ENCODE measurements at places on chromosomes 12 and 14.

DNA sequence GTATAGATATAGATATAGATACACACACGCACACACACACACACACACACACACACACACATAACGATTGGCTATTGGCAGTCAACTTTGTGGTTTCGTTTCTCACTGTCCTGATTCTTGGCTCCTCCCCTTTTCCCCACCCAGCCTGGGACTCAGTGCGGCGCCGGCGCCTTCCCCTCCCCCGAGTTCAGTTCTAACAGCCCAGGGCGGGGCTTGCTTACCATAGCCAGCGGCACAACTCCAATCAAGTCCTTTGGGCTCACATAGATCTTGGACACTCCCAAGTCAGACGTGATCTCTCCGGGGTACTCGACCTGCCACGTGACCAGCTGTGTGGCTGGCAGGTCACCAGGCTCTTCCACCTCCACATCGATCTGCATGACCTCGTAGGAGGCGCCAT is 484.1 kb downstream of the GLT1D1 start:
- no peak overlapping the region for H3K27ac ChIP-seq
- no peak for DNase-seq
- H3K36me3 ChIP-seq, result no peaks in the 10 kb centered on the region
- H3K4me3 ChIP-seq, result no peak overlapping the region
- H3K27me3 ChIP-seq, result no peaks in the 10 kb centered on the region
- no peaks in the 10 kb centered on the region for H3K4me1 ChIP-seq

- H3K4me3 ChIP-seq, result no peak overlapping the region
- no peak for DNase-seq
- no peaks in the 10 kb centered on the region for H3K27me3 ChIP-seq
- H3K27ac ChIP-seq, result no peak overlapping the region
- H3K4me1 ChIP-seq, result no peaks in the 10 kb centered on the region
These were observed 284.1 kb downstream of the BTG1 start for GRCh38 chr12:91861554-91861953.

DNA sequence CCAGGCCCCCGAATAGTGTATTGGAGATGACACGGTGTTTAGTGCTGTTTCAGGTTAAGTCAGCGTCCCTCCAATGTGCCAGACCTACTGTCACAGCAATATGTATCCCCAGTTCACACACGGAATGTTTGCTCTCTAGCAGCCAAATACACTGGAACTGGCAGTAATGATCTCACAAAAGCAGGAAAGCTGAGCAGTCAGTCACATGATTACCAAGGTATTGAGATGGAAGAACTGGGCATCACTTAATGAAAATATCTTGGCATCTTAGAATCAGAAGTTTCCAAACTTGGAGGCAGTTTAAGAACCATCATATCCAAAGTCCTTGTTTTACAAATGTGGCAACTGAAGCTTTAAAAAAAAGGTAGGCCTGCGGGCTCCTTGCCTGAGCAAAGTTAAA is 23.3 kb downstream of the NINJ2 start:
- no peaks in the 10 kb centered on the region for H3K27me3 ChIP-seq
- H3K36me3 ChIP-seq, result no peaks in the 10 kb centered on the region
- DNase-seq, result no peak
- H3K4me1 ChIP-seq, result peaks cover 45% of the 10 kb centered on the region
- H3K27ac ChIP-seq, result peak overlapping the region; percentile 100
- no peak overlapping the region for H3K4me3 ChIP-seq

DNA sequence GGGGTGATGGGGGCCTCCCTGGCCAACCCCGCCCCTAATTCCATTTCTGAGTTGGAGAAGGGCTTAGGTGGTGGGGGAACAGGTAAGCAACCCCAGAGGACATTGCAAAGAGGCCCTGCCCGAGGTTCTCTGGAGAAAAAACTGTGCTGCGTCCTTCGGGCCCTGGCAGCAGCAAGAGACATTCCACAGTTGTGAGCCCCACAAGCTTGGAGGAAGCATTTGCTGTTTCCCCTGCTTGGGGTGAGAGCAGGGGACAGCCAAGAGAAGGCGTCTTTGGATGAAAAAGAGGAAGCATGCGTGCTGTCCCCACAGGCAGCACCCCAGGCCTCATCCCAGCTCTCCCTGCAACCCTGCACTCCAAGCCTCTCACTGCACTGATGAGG is 1.3 kb downstream of the BDKRB2 start:
- no peaks in the 10 kb centered on the region for H3K36me3 ChIP-seq
- no peak overlapping the region for H3K27ac ChIP-seq
- H3K27me3 ChIP-seq, result peaks cover 24% of the 10 kb centered on the region
- no peak for DNase-seq

- peaks cover 7% of the 10 kb centered on the region for H3K4me1 ChIP-seq
- H3K4me3 ChIP-seq, result no peak overlapping the region
- no peak overlapping the region for H3K27ac ChIP-seq
- H3K36me3 ChIP-seq, result no peaks in the 10 kb centered on the region
- no peak for DNase-seq
- no peaks in the 10 kb centered on the region for H3K27me3 ChIP-seq
These were observed 20.4 kb downstream of the SAV1 start for GRCh38 chr14:50647753-50648152.

- H3K27me3 ChIP-seq, result no peaks in the 10 kb centered on the region
- H3K4me1 ChIP-seq, result no peaks in the 10 kb centered on the region
- H3K4me3 ChIP-seq, result no peak overlapping the region
- no peak overlapping the region for H3K27ac ChIP-seq
- H3K36me3 ChIP-seq, result no peaks in the 10 kb centered on the region
These were observed 186.1 kb upstream of the GARIN2 start for GRCh38 chr14:67002994-67003753.

GRCh38 chr14:101535232-101535631 is 26.1 kb upstream of the DIO3 start:
- no peak overlapping the region for H3K27ac ChIP-seq
- no peaks in the 10 kb centered on the region for H3K27me3 ChIP-seq
- H3K36me3 ChIP-seq, result no peaks in the 10 kb centered on the region
- no peaks in the 10 kb centered on the region for H3K4me1 ChIP-seq
- H3K4me3 ChIP-seq, result no peak overlapping the region

DNA sequence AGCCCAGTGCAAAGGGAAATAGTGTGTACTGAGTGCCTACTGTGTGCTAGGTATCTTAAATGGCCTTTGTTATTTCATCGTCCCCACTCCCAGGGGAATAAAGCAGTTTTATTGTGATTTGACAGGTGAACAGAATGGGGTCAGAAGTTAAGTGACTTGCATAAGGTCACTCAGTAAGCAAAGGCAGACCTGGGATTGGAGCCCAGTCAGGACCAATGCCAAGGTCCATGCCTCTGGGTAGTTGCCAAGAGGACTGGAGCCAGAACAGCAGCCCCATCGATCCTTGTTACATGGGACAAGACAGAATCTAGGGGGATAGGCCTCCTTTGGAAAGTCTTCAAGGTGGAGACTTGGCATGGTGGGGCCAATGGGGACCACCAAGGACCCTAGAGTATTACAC is 227.4 kb upstream of the PWP1 start:
- H3K4me3 ChIP-seq, result no peak overlapping the region
- H3K27ac ChIP-seq, result no peak overlapping the region
- no peaks in the 10 kb centered on the region for H3K4me1 ChIP-seq
- no peaks in the 10 kb centered on the region for H3K27me3 ChIP-seq

- no peaks in the 10 kb centered on the region for H3K27me3 ChIP-seq
- peaks cover 30% of the 10 kb centered on the region for H3K4me1 ChIP-seq
- DNase-seq, result peak; percentile 58
- no peak overlapping the region for H3K4me3 ChIP-seq
- H3K27ac ChIP-seq, result peak overlapping the region; percentile 71
These were observed 64.4 kb downstream of the TTLL5 start for GRCh38 chr14:75725481-75725880.

DNA sequence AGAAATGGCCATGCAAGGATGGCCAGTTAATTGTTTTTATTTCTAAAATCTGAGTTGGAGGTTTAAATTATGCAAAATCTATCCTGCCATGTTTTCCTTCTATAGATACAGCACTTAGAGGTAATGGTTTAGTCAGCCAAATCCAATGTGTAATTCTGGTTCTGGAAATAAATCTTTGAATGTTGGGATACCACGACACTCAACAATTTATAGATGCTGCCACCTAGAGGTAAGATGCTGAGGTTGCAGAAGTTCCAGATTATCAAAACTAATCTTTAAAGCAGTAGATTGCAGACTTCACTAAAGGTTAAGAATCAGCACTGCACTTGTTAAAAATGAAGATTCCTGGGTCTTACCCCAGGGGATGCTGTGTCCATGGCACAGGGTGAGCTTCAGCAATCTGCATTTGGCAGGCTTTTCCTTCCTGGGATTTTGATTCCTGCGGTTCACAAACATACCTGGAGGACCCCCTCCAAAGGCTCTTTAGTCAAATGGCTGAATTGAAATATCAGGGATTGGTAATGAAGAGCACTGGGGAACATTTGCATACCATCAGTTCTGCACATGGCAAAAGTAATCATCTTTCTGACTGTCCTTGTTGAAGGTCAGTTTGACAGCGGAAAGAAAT is 53.4 kb upstream of the ANO4 start:
- H3K4me3 ChIP-seq, result no peak overlapping the region
- no peaks in the 10 kb centered on the region for H3K4me1 ChIP-seq
- no peaks in the 10 kb centered on the region for H3K27me3 ChIP-seq
- H3K27ac ChIP-seq, result no peak overlapping the region
- DNase-seq, result no peak

DNA sequence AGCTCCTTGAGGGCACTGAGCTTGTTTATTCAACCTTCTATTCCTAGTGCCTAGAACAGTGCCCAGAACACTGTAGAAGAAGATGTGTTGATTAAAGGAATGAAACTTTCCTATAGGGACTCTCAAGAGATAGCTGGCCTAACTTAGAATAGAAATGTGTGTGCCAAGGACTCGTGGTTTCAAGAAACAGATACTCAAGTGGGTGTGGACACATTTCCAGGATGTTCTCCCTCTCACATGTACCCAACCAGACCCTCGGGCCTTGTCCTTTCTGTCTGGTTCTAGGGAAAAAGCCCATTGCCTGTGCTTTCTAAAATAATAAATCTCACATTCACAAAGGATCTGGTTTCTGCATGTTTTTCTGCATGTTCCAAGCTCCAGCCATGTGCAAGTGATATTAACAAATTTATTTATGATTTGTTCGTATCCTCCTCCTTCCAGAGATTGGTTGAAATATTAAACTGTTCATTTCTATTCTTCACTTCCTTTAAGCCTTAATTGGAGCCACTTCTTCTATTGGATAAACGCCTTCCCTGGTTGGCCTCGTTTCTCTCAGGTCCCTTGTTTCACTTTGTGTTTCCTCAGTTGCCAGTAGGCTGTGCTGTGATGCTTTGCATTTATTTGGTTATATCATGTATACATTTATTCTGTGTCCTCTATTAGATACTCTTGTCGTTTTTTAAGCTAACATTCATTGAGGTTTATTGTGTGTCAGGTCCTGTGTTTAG is 89.8 kb downstream of the CRADD start:
- peaks cover 30% of the 10 kb centered on the region for H3K4me1 ChIP-seq
- H3K27me3 ChIP-seq, result no peaks in the 10 kb centered on the region
- peak overlapping the region; percentile 46 for H3K27ac ChIP-seq
- H3K36me3 ChIP-seq, result no peaks in the 10 kb centered on the region
- no peak for DNase-seq

GRCh38 chr14:36971263-36971855 is 201.0 kb downstream of the SLC25A21 start:
- H3K36me3 ChIP-seq, result no peaks in the 10 kb centered on the region
- no peak for DNase-seq
- no peaks in the 10 kb centered on the region for H3K4me1 ChIP-seq
- H3K27ac ChIP-seq, result no peak overlapping the region
- H3K27me3 ChIP-seq, result no peaks in the 10 kb centered on the region
- no peak overlapping the region for H3K4me3 ChIP-seq

GRCh38 chr14:40599725-40600124 is 1007.0 kb upstream of the LRFN5 start:
- H3K36me3 ChIP-seq, result no peaks in the 10 kb centered on the region
- no peak overlapping the region for H3K4me3 ChIP-seq
- DNase-seq, result no peak
- H3K27ac ChIP-seq, result no peak overlapping the region
- H3K4me1 ChIP-seq, result no peaks in the 10 kb centered on the region
- no peaks in the 10 kb centered on the region for H3K27me3 ChIP-seq
